Left lung (tissue), 14 donors: ENCODE measurements at places on chromosomes 5 and 9. TPM values are rescaled to one million over a fixed set of nuclear protein-coding genes. Genes with fewer than 3 reads are reported as not detected.

The POU5F2 gene
- total RNA-seq: 2.3 TPM

The AHRR gene
- total RNA-seq: 5.5 TPM

The CTXN3 gene
- not detected for total RNA-seq

The ACTBL2 gene
- total RNA-seq: 0.29 TPM

The NXNL2 gene
- 0.29 TPM for total RNA-seq

The WWC1 gene
- 59.6 TPM for total RNA-seq

The C5orf58 gene
- not detected for total RNA-seq

- DNase-seq: no peak
Measured at GRCh38 chr9:6677803-6678202, 32.3 kb upstream of the GLDC start.

DNA sequence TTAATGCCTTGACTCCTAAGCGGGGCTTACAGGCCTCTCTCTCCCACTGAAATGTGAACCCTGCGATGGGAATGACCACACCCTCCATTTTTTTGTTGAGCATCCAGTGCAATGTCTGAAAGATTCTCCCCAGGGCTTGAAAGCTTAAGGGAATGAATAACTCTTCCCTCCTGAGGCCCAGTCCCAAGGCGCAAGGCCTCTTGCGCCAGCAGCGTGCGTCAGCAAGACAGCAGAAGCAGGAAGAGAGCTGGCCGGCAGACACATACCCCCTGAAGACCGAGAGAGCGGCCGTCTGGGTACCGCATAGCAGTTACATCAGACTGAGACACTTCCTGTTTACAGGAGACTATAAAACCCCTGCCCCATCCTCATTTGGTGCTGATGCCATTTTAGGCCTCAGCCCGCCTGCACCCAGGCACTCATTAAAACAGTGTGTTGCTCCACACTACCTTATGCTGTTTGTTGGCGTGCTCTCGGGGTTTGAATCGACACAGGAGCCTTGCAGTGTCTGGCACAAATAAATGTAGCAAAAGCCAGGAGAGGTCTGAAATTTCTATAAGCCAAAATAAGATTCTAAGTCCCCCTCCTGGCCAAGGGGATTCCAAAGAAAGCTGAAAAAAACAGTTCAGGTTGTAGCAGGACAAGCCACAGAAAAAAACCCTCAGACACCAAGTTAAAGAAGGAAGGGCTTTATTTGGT lies 62.3 kb downstream of the GDNF start:
- DNase-seq: no peak

GRCh38 chr9:17480966-17481365 lies 97.9 kb upstream of the SH3GL2 start:
- no peak for DNase-seq

GRCh38 chr5:68116868-68117411 lies 98.6 kb upstream of the PIK3R1 start:
- no peak for DNase-seq

DNA sequence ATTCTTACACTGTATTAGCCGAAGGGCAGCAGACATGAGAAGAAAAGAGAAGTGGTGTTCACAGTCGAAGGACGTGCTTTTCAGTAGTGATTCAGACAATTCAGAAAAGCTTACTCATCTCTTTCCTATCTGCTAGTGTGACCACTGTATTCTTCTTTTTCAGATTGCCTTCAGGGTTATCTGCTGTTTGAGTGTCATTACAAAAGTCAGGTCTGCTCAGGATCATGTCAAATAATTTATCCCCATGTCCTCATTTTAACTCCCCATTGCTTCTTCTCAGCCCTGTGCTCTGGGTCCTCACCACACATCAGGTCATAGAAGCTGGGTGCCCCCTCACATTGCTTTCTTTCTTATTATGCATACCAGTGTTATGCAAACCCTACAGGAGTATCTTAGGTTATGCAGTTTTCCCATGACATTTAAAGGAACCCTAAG lies 394.0 kb downstream of the CETN3 start:
- no peak for DNase-seq

DNA sequence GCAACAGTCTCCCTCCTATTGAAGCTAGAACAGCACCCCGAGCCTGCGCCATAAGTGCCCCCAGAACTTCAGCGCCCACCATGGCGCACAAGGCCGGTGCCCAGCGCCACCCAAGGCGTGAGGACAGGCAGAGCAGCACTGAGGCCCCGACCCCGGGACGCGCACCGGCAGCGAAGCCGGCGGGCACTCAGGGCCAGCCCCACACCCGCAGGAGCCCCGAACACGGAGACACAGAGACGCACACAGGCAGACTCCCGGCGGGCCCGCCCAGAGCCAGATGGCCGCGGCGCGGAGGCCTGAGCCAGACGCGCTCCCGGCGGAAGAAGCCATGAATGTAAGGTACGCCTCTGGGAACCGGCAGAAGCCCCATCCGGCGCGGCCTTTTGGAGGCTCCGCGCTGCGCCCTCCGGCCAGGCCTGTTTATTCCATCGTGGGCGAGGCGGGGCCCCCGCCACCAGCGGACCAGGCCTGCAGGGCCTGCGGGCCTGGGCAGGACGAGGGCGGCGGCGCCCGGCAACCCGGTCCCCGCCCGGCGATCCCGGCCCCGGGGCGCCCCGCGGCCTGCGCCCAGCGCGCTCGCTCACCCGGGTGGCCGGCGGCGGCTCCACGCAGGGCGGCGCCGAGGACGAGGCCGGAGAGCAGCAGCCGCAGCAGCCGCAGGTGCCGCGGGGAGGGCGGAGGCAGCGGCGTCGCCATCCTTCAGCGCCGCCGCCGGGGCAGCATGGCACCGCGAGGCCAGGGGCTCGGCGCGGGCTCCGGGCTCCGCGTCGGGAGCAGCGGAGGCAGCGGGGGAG lies 486 bp downstream of the NPDC1 start:
- DNase-seq: no peak

DNA sequence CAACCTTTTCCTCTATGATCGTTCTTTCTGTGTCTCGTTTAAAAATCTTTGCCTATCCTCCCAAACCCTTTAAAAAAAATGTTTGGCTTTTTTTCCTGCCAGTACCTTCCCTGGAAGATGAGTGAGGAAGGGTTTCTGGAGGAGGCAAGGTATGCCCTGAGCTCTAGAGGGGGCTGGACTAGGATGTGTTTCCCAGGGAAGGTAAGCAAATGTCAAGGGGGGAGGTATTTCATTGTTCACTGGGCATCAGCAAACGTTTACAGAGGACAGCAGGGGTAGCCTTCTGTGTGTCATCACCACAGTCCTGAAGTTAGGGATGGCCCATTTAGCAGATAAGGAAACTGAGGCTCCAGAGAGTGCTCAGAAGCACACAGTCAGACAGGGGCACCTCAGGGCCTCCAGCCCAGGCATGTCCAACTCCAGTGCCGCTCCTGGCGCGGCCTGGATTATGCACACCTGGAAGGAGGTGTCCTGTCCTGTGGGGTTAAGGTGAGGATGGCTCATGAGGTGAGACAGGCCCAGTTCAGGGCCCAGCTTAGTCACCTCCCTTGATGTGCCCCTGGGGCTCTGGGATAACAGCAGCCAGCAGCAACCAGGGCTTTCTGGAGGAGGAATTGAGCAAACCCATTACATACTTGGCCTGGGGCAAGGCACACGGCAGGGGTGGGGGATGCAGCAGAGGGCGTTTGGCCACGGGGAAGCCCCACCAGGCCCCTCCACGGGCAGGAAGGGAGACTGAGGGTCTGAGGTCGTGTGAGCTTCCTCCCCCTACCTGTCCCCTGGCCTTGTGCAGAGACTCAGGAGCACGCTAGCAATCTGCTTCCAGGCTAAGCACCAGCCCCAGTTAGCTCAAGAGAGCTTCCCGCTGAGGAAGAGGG lies 100.3 kb upstream of the LMX1B start:
- no peak for DNase-seq

- peak; percentile 41 for DNase-seq
Measured at GRCh38 chr9:134785325-134786108, 95.1 kb upstream of the FCN2 start.

DNA sequence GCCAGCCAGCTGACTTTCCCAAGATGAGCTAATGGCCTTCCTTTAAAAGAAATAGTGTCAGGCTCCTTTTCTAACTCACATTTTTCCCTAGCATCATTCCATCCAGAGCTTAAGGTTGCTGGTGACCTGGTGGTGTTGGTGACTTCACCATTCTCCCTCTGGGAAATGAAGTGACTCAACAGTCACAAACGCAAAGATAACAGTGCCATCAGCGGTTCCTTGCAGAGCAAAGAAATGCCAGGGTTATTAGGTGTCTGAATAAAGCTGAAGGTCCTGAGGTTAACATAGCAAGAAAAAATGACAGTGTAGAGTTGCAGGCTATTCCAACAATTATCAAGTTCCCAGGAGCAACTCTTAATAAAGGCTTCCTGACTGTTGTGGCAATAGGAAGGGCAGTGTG lies 111.8 kb upstream of the SLC44A1 start:
- no peak for DNase-seq

- DNase-seq: no peak
Measured at GRCh38 chr5:87147441-87147840, 120.2 kb upstream of the RASA1 start.

- no peak for DNase-seq
Measured at GRCh38 chr9:113614843-113615648, 151.5 kb downstream of the RGS3 start.

GRCh38 chr5:51598026-51598425 lies 214.8 kb downstream of the ISL1 start:
- no peak for DNase-seq

DNA sequence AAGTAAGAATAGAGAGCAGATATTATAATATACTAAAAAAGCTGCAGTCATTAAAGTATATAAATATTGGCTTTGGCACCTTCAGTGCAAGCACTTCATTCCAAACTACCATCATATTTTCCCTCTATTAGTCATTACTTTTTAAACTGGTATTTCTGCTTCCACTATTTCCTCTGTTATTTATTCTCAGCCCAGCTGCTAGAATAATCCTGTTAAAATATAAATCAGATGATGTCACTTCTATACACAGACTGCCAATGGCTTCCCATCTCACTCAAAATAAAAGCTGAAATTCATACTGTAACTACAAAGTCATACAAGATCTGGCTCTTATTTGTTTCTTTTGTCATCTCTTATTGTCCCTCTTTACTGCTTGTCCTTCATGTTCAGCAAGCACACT lies 432.9 kb downstream of the TLE4 start:
- no peak for DNase-seq

GRCh38 chr5:16975950-16976624 lies 40.0 kb upstream of the MYO10 start:
- no peak for DNase-seq

DNA sequence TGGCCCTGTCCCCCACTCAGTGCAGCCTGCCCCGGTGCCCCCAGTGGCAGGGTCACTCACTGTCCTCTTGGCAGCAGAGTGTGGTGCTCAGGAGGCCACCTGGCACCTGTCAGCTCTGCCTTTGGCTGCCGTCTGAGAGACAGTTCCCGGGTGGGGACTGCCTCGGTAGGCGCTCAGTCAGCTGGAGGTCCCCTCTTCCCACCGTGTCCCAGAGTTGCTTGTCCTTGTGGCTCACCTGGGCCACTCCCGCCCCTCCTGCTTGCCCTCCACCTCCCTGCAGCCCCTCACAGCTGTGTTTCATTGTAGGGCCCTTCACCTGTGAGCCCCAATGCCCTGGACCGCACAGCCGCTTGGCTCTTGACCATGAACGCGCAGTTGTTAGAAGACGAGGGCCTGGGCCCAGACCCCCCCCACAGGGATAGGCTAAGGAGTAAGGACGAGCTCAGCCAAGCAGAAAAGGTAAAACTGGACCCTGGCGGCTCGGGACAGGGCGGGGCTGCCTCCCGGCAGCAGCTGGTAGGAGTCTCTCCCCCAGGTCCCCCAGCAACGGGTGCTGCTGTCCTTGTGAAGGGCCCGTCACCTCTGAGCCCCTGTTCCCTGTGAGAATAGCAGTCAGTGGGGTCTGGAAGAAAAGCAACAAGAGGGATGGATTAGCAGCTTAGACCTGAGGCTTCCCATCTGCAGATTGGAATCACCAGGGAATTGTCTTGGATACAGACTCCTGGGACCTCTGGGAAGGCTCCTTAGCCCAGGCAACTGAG lies 122.7 kb downstream of the DAB2IP start:
- no peak for DNase-seq

DNA sequence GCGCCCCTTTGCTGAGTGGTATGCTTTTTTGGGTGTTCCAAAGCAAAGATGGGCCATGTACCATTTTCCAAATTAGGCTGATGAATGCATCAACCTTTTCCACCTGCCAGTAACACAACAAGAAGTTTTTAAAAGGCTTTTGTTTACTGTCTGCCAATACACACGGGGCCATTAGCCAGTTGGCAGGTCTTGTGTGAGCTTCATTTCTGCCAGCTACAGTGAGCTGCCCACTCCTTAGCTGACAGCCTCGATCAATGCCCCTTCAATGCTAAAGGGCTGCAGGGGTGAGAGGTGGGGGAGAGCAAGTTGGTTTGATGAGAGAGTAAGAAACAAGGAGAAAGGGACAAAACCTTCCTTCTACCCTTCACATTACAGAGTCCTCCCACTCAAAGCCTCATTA lies 128.7 kb downstream of the C5orf15 start:
- no peak for DNase-seq

- no peak for DNase-seq
Measured at GRCh38 chr5:62299101-62299500, 6.9 kb upstream of the KIF2A start.

DNA sequence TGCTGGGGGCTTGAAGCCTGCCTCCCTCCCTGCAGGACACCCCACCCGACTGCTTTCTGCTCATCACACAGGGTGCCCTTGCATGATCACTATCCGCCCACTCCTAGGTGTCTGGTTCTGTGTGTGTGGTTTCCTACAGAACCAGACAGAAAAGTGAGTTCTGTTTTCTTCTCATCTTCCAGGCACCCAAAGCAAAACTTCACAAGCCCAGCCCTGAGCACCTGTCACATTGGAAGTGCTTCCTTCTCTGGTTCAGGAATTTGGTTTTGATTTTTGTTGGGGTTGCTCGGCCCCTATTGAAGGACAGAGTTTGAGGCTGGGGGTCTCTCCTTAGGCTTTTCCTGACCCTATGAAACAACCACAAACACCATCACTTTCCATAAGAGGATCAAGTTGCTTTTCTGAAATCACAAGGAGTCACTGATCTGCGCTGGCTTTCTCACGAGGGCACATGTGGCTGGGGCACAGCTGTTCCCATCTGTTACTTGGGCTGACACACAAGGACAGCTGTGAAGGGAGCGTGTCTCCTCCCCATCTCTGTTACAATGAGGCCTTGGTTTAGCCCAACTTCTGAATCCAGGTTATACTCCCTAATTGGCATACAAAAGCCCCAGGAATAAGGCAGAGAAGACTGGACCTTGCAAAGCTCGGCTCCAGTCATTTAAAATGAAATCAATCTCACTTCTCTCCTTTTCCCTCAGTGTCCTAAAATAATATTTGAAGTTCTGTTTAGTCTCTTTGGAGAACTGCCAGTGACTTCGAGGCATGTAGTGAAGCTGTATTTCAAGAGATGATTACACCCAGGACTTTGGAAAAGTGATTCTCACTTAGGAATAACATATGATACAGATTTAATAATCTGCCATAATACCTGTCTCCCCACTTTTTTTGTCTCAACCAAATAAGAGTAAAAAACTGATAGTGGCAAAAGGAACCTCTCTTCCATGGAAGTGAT lies 213.1 kb upstream of the GAS1 start:
- peak; percentile 42 for DNase-seq

DNA sequence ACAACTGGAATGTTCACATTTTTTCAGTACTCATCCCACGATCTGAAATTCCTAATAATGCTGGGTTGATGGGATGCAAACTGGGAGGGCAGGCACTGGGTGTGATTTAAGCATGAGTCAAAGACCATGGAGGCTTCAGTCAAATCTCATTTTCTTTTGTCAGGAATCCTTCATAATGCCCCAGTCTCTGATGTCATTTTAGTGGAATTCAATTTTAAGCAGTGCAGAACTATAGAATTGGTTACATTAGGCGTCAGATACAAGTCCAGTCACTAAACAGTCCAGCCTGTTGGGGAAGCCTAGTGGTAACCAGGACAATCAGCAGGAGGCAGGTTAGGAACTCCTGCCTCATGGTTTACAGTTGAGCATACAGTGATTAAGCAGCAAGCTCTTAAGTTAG lies 41.0 kb upstream of the TMEM215 start:
- DNase-seq: no peak

- no peak for DNase-seq
Measured at GRCh38 chr9:89550346-89550927, 52.5 kb upstream of the SEMA4D start.
